GM13977 (cell line): ENCODE measurements at places on chromosomes 3 and 15.

- no peak for DNase-seq
These were observed 125.8 kb downstream of the ERC2 start for GRCh38 chr3:56342475-56342874.

- DNase-seq = no peak
These were observed 895 bp upstream of the ARHGAP31 start for GRCh38 chr3:119293105-119293870.

DNA sequence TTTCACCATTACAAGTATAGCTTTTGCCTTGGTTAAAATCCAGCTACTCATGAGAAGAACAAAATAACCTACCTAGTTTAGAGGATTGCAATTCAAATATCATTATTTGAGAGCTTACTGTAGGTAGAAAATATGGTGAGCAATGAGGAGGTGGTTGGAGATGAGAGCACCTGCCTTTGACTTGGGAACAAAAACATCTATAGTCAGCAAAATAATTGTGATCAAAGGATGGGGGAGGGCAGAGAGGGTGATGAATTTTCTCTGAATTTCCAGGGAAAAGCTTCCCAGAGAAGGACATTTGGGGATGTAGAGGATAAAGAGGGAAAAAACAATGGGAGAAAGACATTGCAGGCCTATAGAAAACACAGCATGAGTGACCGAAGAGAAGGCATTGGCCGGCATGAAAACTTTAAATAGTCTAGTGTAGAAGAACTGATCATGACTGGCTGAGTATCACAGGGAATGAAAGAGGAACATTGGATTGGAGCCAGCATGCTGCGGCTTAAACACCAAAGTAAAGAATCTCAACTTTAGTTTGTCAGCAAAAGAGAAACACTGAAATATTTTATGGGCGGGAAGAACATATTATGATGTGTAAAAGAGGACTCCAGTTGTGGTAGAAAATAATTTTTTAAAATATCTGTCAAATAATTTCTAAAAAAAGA, 581.3 kb downstream of the UNC13C start:
- DNase-seq = no peak

DNA sequence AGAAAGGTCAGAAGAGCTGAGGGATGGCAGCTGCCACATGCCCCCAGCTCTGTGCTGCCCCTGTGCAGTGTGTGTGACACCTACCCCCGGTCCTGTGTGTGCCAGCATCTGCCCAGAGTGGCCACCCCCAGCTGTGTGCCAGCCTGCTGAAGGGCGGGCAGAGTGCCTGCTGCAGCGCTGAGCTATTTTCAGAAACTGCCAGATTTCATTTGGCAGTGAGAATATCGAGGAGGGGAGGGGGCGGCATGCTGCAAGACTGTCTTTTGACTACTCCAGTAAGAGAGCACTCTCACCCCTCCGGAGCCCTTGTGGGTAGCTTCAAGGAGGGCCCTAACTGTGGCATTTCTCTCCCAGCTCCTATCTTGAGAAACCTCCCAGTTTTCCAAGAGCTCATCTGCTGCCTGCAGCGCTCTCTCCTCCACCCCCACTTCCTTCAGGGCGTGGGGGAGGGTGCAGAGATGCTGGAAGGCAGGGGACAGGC, 25.2 kb upstream of the DOCK3 start:
- no peak for DNase-seq

GRCh38 chr3:118882353-118882947, 152.2 kb downstream of the IGSF11 start:
- DNase-seq = peak; percentile 23

- no peak for DNase-seq
These were observed 3.7 kb upstream of the WDR82 start for GRCh38 chr3:52281981-52282801.

DNA sequence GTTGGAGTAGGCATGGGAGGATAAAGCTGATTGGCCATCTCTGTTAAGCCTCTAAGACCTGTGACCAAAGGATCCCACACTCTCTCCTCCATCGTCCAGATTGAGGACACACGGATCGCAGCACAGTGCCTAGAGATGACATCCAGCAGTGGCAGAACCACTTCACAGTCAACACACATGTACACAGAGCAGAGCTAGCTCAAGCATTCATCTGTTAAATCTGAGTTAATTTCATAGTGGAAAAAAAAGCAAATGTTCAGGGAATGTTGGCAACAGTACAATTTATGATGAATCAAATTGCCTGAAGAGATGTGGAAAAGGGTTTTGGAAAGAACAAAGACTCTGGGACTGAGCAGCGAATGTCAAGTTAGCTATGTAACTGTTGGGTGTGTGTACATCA, 108.1 kb upstream of the PLAAT1 start:
- DNase-seq = no peak

DNA sequence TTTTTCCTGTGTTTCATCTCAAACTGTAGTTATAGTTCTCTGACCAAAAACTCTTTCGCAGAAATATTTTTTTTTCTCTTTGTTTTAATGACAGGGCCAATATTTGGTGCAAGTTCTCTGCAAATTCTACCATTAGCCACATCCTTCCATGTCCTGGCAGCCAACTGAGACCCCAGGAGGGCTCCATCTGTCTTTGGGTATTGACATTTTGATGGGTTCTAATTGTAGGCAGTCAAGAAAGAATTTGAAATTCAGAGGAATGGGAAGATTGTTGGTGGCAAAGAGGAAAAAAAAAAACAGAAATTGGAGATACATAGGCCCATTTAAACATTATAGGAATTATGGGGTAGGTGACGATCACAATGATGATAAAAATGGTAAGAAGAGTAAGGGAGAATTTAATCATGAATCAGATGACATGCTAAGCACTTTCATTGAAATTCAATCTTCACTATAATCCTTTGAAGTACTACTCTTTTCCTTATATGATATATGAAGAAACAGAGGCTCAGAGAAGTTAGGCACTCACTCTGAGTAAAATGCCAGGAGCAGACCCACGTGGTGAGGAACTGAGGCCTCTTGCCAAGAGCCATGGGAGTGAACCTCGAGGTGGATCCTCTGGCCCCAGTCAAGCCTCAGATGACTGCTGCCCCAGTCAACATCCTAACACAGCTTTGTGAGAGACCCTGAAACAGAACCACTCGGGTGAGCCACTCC, 151.4 kb downstream of the PDZRN3 start:
- DNase-seq = no peak

DNA sequence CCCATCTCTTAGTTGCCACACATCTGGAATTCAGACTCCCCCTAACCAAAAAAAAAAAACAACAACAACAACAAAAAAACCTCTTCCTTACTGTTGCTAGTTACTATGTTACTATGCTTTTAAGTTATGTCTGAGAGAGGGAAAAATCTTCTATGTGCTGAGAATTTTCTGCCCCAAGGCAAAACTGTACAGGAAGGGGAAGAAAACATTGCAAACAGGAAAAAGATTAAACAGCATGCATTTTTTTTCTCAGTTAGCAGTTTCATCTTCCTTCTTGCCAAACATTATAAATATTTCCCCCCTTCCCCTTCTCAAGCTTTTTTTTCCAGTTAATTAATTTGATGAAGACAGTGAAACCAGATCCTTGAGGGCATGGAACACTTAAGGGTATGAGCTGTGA, 1.1 kb upstream of the CD200R1 start:
- DNase-seq = no peak

GRCh38 chr3:128367221-128367620, 99.5 kb downstream of the DNAJB8 start:
- DNase-seq = no peak

- DNase-seq = no peak
These were observed 36.5 kb downstream of the RPLP1 start for GRCh38 chr15:69489073-69489571.

- no peak for DNase-seq
These were observed 15.8 kb downstream of the LOXL1 start for GRCh38 chr15:73941871-73942635.

- DNase-seq = no peak
These were observed 173.2 kb downstream of the KCNAB1 start for GRCh38 chr3:156293566-156293965.
